ENCODE measurements at places on chromosomes 2 and 18. TPM values are rescaled to one million over a fixed set of nuclear protein-coding genes. Genes with fewer than 3 reads are reported as not detected.
A peak's percentile ranks its signal among the peaks of the same experiment; 100 is the strongest.

Gene GKN1
- total RNA-seq = not detected

Gene CREG2
- not detected for total RNA-seq

Gene ST8SIA5
- 0.81 TPM for total RNA-seq

Gene SGPP2
- total RNA-seq = 0.49 TPM

Gene GPR35
- total RNA-seq = 1.3 TPM

Gene IL36B
- total RNA-seq = not detected

Gene LAMA1
- 0.66 TPM for total RNA-seq

Gene KATNAL2
- total RNA-seq = 4.3 TPM

DNA sequence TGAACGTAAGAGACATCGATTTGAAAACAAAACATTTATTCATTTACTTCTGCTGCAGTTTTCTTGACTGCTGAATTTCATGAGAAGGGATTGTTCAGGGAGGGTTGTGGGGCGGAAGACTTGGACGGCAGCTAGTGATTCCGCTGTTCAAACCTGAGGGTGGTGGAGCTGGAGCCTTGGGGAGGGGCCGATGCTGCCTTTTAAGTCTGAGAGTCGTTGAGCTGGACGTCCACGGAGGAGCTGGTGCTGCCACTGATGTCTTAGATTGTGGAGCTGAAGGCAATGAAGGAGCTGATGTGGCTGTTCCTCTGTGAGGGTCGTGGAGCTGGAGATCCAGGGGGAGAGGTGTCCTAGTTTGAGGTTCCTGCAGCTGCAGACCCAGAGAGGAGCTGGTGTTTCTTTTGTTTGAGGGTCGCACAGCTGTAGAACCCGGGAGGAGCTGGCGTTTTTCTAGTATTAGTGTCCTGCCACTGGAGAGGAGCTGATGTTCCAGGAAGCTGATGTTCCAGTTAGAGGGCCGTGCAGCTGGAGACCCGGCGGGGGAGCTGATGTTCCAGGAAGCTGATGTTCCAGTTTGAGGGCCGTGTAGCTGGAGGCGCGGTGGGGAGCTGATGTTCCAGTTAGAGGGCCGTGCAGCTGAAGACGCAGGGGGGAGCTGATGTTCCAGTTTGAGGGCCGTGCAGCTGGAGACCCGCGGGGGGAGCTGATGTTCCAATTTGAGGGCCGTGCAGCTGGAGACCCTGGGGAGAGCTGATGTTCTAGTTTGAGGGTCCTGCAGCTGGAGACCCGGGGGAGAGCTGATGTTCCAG lies 150.9 kb downstream of the RTP5 start:
- peak; percentile 63 for DNase-seq

DNA sequence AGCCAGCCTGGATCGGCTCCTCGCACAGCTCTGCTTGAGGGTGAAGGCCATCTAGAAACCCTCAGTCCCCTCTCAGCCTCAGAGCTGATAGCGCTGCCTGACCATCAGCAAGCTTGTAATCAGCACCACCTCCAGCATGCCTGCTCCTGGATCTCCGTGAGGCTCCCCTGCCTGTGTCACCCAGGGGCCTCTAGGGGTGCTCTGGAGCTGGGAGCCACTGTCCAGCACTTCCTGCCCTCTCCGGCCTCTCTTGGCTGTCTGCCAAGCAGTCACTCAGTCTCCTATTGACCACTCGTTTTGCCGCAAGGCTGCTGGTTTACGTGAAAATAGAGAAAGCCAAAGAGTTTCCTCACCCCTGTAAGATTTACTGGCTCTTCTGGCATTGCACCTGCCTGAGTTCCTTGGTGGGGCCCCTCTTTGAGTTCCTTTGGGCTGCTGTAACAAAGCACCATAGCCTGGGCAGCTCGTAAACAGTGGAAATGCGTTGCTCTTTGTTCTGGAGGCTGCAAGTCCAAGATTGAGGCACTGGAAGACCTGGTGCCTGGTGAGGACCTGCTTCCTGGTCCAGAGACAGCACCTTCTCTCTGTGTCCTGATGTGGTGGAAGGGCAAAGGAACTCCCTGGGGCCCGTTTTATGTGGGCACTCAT lies 17.9 kb downstream of the CAPN10 start:
- DNase-seq = peak; percentile 88

- no peak for DNase-seq
Measured at GRCh38 chr2:8255448-8255800, 426.4 kb upstream of the ID2 start.

DNA sequence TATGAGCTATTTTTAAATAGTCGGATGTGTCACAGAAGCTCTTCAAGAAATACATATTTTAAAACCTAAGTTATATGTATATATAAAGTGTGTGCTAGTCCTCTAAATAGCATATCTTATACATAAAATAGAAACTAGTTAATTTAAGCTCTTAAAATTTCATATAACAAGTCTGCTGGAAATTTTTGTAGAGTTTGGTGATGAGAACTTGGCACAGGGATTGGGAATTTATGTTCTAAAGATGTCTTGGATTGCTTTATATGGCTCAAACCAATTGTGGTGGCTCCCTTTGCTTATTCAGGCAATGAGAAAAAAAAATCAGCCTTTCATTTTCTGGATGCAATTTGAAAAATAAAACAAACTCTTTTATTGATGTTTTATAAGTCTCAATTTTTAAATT lies 142.8 kb upstream of the KCNJ3 start:
- no peak for DNase-seq

DNA sequence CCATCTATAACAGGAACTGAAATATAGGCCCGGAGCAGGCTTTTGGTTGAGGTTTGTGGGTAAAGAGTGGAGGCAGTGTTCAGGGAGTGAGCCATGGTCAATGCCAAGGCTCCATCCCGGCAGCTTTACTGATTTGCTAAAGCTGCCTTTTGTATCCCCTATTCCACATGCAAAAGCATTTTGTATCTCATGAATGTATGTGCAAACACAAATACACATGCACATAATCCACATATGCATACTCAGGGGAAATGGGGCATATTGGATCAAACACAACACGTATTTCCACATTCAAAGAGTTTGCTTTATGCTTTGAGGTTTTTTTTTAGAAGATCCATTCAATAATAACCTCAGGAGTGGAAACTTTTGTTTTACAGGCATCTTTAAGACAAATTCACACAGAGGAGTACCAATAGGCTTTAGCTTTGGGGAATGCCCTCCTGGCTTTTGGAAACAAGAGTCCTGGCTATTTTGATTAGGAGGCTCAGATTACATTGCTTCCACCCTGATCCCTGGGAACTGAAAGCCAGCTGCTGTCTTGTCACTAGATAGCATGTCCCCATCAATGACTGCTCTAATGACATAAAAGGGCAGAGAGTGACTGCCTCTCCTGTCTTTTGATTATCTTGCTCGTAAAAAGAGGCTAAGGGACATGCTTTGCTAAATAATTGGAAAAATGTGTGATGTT lies 263.2 kb downstream of the EN1 start:
- DNase-seq = no peak

GRCh38 chr2:8141780-8142179 lies 540.1 kb upstream of the ID2 start:
- no peak for DNase-seq

DNA sequence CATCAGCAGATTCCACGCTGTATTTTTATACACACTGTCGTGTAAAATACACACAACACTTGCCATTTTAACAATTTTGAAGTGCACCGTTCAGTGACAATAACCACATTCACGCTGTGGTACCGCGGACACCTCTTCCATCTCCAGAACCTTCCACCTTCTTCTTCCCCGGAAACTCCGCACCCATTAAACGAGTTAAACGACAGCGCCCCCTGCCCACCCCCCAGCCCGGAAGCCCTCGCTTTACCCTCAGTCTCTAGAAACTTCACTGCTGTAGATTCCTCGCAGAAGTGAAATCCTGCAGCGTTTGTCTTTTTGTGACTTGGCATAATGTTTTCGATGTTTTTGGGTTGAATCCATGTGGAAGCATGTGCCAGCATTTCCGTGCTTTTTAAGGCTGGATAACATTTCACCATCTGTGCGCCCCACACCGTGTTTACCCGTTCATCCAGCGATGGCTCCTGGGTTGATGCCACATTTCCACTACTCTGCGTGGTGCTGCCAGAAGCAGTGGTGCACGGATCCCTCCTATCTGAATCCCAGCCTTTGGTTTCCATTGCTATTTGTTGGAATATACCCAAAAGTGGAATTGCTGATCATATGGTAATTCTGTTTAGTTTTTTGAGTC lies 32.0 kb upstream of the TMEM18 start:
- DNase-seq = no peak

DNA sequence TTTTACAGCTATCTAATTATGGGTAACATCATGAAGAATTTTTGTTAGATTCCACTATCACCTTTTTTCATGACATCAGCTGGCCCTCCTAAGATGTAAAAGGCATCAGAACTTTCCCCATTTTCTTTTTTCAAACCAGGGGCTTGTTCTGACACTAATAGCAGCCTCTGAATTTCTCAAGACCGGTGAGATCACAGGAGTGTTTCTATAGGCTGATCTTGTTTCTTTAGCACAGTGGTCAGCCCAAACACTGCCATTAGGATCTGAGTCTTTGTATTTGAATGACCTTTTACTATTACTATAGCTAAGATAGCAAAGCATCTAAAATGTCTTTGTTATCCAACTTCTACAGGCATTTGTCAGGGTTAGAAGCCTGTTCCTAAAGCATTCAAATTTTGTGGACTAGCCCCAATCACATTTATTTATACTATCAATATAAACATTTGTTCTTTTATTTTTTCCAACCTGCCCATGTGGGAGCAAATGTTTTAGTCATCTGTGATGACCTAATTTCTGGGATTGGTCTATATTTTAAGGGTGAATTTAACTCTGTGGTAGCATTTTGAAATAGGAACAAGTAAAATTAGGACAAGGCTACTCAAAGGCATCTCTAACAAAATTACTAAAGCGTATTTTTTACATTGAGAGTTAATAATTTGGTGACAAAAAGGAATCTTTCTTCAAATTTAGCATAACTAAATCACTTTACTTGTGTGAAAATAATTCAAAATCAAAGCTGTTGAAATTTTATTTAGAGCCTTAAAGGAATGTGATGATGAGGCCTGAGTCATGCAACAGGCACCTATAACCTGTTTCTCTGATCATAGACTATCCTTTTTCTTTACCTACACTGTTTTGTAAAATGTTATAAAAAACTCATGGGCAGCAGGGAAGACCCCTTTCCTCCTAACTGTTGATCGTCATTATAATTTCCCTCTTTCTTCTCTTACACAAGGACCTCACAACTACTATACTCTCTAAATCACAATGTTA lies 39.3 kb downstream of the ZAP70 start:
- DNase-seq = no peak

GRCh38 chr2:241156971-241157441 lies 6.7 kb downstream of the PPP1R7 start:
- no peak for DNase-seq

- DNase-seq = peak; percentile 90
Measured at GRCh38 chr2:98731041-98731893, at the start of gene MGAT4A. Gene MGAT4A (minus strand): TSS chr2:98731132. CDS start chr2:98726332, 4,800 bp downstream.

DNA sequence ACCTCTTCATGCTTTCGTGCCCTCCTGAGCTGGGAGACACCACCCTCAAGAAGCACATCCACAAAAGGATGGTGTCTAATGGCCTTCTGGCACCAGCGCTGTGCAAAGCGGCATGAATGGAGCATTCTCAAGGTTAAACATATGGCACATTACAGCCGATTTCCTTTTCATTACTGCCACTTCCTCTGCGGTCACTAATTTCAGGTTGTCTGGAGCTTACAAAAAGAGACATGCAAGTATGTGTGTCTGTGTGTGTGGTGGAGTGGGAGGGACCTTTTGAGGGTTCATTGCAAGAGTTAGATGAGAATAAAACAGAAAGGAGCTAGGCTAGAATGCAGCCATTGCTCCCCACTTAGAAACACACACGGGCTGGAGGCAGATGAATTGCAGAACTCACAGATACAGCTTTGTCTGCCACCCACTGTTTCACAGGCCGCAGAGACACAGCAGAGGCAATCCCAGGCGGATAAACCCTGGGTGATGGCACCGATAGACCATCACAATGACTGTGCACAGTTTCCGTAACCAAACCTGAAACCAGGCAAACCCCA lies 76.0 kb downstream of the TGIF1 start:
- no peak for DNase-seq

DNA sequence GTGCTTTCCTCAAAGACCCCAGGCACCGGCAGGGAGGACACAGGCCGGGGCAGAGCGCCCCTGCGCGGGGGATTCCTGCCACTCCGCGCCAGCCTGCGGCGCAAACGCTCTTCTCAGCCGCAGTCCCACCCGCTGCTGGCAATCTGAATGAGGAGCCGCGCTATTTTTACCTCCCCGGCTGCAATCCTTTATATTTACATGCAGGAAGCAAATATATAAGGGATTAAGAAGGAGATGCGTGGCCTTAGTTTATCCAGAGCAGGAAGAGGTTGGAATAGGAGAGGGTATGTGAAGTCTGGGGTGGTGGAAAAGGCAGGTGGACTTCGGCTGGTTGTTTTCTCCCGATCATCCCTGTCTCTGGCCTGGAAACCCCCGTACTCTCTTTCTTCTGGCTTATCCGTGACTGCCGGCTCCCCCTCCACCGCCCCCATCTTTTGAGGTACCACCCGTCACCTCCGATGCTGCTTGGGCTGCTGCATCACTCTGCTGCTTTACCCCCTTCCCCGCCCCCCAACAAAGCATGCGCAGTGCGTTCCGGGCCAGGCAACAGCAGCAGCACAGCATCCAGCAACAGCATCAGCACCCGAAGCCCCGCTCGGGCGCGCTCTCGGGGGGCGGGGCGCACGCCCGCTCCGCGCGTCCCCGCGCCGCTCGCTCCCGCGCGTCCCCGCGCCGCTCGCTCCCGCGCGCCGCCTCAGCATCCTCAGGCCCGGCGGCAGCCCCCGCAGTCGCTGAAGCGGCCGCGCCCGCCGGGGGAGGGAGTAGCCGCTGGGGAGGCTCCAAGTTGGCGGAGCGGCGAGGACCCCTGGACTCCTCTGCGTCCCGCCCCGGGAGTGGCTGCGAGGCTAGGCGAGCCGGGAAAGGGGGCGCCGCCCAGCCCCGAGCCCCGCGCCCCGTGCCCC lies at the start of gene ADAM23:
TSS of gene ADAM23 (plus strand) at position 700 of the 902 bp plus-strand sequence. CDS start 335 bp downstream, outside the sequence.
- DNase-seq = no peak

- DNase-seq = no peak
Measured at GRCh38 chr18:65788373-65788772, 37.6 kb downstream of the CDH7 start.

- no peak for DNase-seq
Measured at GRCh38 chr2:2170861-2171260, 160.2 kb downstream of the MYT1L start.

DNA sequence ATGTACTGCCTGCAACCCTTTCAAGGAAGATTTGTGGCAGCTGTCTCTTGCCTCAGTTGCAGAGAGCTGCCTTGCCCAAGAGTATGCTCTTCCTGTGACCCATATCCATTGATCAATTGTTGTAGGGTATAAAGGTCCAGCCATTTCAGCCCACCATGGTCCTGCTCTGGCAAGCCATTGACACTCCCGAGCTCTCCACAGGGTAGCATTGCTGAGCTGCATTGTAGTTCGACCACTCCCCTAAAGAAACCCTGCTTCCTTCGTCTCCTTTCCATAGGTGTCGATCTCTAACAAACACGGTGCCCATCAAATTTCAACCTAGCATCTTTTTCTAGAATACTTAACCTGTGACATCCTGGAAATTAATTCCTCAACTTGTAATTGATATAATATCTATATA lies 104.9 kb upstream of the NDUFV2 start:
- no peak for DNase-seq

Data from sigmoid colon (tissue), 7 donors.